ENCODE measurements at places on chromosomes 7 and 10. TPM values are rescaled to one million over a fixed set of nuclear protein-coding genes. Genes with fewer than 3 reads are reported as not detected.

The AMZ1 gene
- total RNA-seq = not detected

The TDRD1 gene
- not detected for total RNA-seq

The MYH16 gene
- not detected for total RNA-seq

The RAB18 gene
- 40.4 TPM for total RNA-seq

The BPGM gene
- 16.8 TPM for total RNA-seq

The SLC26A3 gene
- total RNA-seq = not detected

The CC2D2B gene
- 0.15 TPM for total RNA-seq

The IFIT3 gene
- total RNA-seq = 6.7 TPM

The FOXI2 gene
- total RNA-seq = 1.5 TPM

The SPDYE5 gene
- not detected for total RNA-seq

The INHBA gene
- not detected for total RNA-seq

The HECTD2 gene
- 12.8 TPM for total RNA-seq

The SLC18A3 gene
- not detected for total RNA-seq

The SLC26A5 gene
- 0.19 TPM for total RNA-seq
